ENCODE measurements at places on chromosomes 6 and 20.

GRCh38 chr6:26300828-26301227, 64.2 kb upstream of the BTN3A2 start:
- no peak for DNase-seq

- DNase-seq: no peak
Observed at GRCh38 chr6:85089255-85089654, 324.9 kb upstream of the TBX18 start.

DNA sequence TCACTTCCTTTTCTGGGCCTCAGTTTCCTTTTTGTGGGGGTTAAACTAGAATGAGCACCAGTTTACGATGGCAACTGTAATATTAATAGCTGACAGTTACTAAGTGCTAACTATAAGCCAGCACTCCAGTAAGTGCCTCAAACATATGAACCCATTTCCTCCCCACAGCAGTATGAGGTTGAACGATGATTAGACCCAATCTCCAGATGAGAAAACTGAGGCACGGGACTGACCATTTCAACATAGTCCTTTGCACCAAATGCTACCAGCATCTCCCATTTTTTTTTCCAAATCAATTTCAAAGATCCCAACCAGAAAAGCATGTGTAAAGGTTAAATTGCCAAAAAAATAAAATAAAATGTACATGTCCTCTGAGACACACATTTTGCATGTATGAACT, 7.1 kb downstream of the SLC13A3 start:
- DNase-seq: no peak

DNA sequence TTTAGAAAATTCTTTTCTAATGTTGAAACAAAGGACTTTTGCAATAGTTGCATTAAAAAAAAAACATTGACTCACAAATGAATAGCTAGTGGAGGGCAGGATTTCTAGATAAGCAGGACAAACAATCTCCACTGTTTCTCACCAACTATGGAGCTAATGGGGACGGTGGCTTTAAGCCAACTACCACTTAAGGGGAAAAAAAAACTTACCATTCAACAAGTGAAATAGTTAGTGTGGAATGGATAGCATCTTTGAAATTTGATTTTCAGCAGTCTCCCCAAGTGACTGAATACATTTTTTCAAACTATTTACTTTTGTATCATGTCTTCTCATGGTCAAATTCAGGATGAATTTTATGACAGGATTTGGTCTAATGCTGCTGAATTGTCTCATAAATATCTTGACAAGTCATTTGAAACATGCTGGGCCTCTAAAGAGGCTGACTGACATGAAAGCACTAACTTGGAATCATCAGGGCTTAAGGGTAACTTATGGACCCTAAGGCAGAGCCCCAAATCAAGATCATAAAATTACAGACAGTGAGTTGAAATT, 100.5 kb downstream of the EYA4 start:
- DNase-seq: no peak

GRCh38 chr6:159398633-159399032, 229.4 kb downstream of the FNDC1 start:
- no peak for DNase-seq

GRCh38 chr6:3424185-3424927, 32.5 kb downstream of the SLC22A23 start:
- no peak for DNase-seq

- no peak for DNase-seq
Observed at GRCh38 chr6:6771224-6771945, 182.9 kb downstream of the LY86 start.

- DNase-seq: no peak
Observed at GRCh38 chr6:131561925-131562707, 10.9 kb upstream of the ARG1 start.

GRCh38 chr6:131212913-131213312, 77.6 kb downstream of the AKAP7 start:
- no peak for DNase-seq

- DNase-seq: no peak
Observed at GRCh38 chr20:64189530-64189966, 25.3 kb downstream of the MYT1 start.

DNA sequence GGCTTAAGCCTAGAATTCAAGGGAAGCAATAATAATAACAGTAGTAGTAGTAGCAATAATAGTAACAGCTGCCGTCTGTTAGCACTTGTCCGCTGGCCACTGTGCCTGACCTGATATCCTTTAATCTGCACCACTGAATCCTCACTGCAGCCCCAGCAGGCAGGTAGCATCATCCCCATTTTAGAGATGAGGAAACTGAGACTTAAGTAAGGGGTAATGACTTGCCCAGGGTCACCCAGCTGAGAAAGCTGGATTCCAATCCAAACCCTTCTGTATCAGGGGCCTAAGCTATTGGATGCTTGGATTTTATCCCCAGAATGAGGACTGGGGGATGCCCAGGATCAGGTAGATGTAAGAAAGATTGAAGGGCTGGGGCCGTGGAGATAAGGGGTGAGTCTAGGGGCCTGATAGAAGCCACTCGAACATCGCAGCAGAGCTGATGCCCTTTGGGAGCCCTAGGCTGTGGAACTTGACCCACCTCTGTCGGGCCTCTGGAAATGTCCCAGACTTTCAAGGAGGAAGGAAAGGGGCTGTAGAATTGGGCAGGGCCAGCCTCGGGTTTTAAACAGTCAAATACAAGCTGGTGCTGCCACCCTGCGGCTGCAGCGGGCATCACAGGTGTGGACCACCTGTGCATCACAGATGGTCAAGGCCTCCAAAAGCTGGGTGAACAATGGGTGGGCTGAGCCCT, 102.1 kb upstream of the MYL9 start:
- peak; percentile 62 for DNase-seq
